Activated CD4-positive, alpha-beta T cell treated with anti-CD3 and anti-CD28 coated beads, Interleukin-2, amount 50 U/mL, for 4 hours (primary cell): ENCODE measurements at places on chromosomes 13 and 19.

- no peak for DNase-seq
Observed at GRCh38 chr19:1655987-1656608, 3.7 kb upstream of the TCF3 start.

GRCh38 chr19:30648866-30649862, 277.0 kb downstream of the ZNF536 start:
- DNase-seq = no peak

- DNase-seq = no peak
Observed at GRCh38 chr13:69903081-69903480, 204.5 kb upstream of the ATXN8OS start.

- DNase-seq = no peak
Observed at GRCh38 chr13:44040070-44040817, 160.5 kb downstream of the LACC1 start.

- DNase-seq = no peak
Observed at GRCh38 chr13:35266412-35266811, 210.1 kb downstream of the MAB21L1 start.

GRCh38 chr19:33193865-33194362, at the start of gene LRP3:
Gene LRP3 (plus strand): TSS chr19:33194330. CDS start chr19:33194786, 456 bp downstream.
- DNase-seq = no peak

DNA sequence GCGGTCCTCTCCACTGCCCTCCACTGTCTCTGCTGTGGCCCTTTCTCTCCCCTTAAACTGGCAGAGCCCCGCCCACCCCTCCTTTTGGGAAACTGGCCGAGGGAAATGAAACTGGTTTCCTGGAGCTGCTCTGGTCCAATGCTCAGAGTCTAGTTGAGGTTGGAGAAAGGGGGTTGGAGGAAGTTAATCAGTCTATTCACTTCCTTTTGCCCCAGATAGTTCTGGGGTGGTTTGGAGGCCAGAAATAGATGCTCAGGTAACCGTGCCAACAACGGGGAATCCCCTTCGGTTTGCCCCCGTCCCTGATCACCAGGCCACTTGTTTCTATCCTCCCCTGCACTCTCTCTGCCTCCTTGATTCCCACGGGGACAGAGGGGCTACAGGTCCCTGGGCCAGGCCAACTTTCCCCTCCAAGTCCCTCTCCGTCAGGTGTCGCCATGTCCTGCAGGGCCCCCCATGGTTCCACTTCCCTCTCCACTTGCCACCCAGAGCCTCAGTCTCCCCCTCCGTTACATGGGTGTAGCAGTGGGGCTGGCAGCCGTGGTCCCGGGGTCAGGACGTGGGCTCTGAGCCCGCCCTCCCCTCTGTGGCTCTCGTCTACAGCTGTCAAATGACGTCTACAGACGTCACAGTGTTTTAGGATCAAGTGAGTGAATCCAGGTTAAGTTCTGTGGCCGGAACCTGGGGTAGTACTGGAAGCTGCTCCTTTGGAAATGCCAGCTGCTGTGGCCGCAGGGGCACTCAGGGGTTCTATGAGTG, at the start of gene IL4I1:
TSS of gene IL4I1 (minus strand) at position 25 of the 759 bp plus-strand sequence. CDS start 727 bp downstream, outside the sequence.
- DNase-seq = peak; percentile 50

GRCh38 chr13:97534540-97534939, 100.6 kb downstream of the RAP2A start:
- no peak for DNase-seq

GRCh38 chr19:8373867-8374813, 10.2 kb downstream of the ANGPTL4 start:
- DNase-seq = no peak

DNA sequence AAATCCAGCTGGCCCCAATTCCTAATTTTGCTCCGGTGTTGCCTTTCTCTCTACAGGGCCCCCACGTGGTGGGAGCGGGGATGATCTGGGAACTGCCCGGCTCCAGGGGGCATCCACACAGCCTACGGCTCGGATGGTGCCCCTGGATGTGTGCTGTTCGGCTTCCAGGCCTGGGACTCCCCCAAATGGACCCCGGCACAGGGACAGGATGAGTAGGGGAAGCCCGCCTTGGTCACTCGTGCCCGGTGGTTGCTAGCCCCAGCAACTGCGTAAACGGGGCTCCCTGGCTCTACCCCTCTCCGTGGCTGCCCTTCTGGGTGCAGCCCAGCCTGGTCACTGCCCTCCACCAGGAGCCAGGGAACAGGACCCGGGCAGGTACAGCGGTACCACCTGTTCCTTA, 111.5 kb downstream of the TEX26 start:
- DNase-seq = no peak

- no peak for DNase-seq
Observed at GRCh38 chr13:21445759-21446158, 13.3 kb downstream of the ZDHHC20 start.

GRCh38 chr19:51546650-51547396, 15.4 kb upstream of the SIGLEC6 start:
- no peak for DNase-seq
